D721Med (cell line): ENCODE measurements at places on chromosomes 16 and 17.

DNA sequence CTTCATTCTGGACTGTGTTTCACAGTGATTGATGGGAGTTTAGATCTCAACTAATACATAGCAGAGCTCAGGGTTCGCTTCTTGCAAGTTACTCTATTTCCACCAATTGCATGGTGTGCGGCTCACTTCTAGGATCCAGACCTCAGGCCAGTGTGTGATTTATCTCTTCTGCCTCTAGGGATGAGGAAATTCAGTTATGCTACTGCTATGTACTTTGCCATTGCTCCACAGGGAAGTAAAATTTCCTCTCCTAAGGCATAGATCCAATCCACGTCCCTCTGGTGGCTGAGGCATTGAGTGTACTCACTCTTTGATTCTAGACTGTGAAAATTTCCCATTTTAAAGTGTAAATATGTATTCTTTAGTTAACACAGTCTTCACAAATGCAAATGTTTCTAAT is 214.1 kb downstream of the HS3ST3B1 start:
- no peak for DNase-seq

- DNase-seq = no peak
These were observed 20.0 kb upstream of the ITGB4 start for GRCh38 chr17:75701288-75701687.

DNA sequence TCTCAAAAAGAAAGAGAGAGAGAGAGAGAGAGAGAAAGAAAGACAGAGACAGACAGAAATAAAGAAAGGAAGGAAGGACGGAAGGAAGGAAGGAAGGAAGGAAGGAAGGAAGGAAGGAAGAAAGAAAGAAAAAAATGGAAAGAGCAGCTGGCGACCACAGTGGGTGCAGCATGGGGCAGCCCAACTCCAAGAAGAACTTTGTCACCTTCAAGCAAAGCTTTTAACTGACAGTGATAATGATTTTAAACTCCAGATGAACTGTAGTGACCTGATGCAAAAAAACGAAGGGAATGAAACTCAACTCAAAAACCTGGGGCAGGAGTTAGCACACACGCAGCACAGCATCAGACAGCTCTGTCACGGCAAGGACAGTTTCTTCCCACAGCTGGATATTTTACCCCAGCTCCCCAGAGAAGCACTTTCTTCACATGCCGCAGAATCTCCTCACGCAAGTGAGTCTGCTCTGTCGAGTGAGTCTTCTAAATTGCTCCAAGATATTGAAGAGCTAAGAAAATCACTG is 5.0 kb upstream of the ARHGAP17 start:
- DNase-seq = no peak

GRCh38 chr17:70109497-70109896 is 34.5 kb downstream of the KCNJ16 start:
- DNase-seq = no peak

DNA sequence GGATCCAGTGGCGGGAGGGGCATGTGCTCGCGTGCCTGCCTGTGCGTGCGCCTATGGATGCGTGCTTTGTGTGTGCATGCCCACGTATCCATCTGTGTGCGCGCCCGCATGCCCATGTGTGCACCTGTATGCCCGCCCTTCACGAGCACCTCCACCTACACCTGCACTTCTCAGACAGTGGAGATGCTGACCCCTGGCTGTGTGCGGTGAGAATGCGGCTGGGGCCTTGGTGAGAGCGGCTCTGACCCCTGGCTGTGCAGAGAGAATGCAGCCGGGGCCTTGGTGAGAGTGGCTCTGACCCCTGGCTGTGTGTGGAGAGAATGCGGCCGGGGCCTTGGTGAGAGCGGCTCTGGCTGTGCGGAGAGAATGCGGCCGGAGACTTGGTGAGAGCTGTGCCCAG is 33.9 kb downstream of the AXIN1 start:
- no peak for DNase-seq

GRCh38 chr16:86545481-86545880 is 9.6 kb downstream of the MTHFSD start:
- DNase-seq = no peak

- no peak for DNase-seq
These were observed 232.3 kb downstream of the KATNIP start for GRCh38 chr16:27781981-27782880.

DNA sequence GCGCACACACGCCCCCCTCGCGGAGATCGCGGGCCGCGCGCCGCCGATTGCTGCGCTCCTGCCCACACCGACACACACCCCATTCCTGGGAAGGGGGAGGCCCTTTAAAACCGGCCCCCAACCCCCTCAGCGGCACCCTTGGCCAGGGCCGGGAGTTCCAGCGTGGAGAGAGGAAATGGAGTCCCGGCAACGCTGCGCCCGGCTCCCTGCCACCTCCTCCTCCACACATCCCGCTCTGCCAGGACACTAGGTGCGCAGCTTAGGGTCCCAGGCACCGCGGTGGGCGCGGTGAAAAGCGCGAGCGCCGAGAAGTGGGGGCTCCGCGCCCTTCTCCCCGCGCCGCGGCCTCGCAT is 397 bp downstream of the CDC42EP4 start:
- DNase-seq = no peak

- no peak for DNase-seq
These were observed 4.3 kb downstream of the POLG2 start for GRCh38 chr17:64492481-64493109.
